ENCODE measurements at places on chromosomes 13 and 19.

DNA sequence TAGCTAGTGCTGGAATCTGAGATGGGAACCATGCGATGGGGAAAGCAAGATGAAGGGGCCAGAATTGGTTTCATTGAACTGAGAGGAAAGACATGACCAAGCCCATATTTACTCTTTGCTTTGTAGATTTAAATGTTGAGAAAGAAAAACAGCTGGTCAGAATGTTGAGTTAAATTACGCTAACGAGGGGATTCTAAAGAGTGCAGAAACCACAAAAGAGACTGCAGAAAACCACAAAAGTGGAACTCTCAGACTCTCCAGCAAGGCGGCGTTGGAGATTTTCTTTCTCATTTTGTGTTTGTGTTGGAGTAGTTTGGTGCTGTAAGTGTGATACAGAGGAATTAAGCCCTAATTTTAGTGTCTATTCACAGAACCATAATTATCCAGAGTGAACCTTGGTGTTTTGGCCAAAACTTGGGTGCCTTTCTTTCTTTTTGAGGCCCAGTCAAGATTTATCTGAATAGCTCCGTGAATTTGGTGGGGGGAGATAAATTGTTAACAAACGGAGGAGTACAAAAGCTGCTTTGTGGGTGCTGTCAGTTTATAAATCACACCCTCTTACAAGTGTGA lies 26.3 kb downstream of the SAE1 start:
- no peak overlapping the region for H3K27ac ChIP-seq
- peaks cover 23% of the 10 kb centered on the region for H3K36me3 ChIP-seq
- DNase-seq, result peak; percentile 67
- H3K4me1 ChIP-seq, result peaks cover 62% of the 10 kb centered on the region
- H3K4me3 ChIP-seq, result peak overlapping the region; percentile 48

GRCh38 chr13:109357751-109358471 lies 428.5 kb downstream of the IRS2 start:
- no peaks in the 10 kb centered on the region for H3K4me1 ChIP-seq
- no peak overlapping the region for H3K27ac ChIP-seq
- no peaks in the 10 kb centered on the region for H3K36me3 ChIP-seq
- H3K4me3 ChIP-seq, result no peak overlapping the region
- H3K27me3 ChIP-seq, result no peaks in the 10 kb centered on the region
- DNase-seq, result no peak

GRCh38 chr19:1864480-1865171 lies 1.2 kb upstream of the KLF16 start:
- H3K27ac ChIP-seq, result peak overlapping the region; percentile 79
- H3K4me3 ChIP-seq, result peak overlapping the region; percentile 66
- H3K4me1 ChIP-seq, result peaks cover 25% of the 10 kb centered on the region
- peak; percentile 41 for DNase-seq
- H3K36me3 ChIP-seq, result no peaks in the 10 kb centered on the region
- no peaks in the 10 kb centered on the region for H3K27me3 ChIP-seq

DNA sequence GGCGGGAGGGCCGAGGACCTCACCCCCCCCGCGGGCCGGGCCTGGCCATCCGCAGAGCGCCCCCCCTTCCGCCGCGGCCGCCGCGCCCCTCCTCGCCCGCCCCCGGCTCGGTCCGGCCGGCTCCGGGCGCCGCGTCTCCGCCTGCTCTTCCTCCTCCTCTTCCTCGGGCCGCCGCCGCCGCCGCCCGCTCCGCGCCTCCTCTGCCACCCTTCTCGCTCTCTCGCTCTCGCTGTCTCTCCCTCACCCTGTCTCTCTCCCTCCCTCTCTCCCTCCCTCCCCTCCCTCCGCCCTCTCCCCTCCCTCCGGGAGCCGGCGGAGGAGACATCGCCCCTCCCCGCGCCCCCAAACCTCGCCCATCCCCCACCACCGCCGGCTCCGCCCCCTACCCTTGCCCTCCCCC lies at the start of gene SHANK1:
TSS of gene SHANK1 (minus strand) at position 237 of the 400 bp plus-strand sequence. CDS start 2,883 bp downstream, outside the sequence.
- no peaks in the 10 kb centered on the region for H3K4me1 ChIP-seq
- H3K27me3 ChIP-seq, result peaks cover 16% of the 10 kb centered on the region
- no peak for DNase-seq
- H3K36me3 ChIP-seq, result no peaks in the 10 kb centered on the region
- no peak within 1 kb of the TSS for H3K27ac ChIP-seq
- H3K4me3 ChIP-seq, result no peak within 1 kb of the TSS

DNA sequence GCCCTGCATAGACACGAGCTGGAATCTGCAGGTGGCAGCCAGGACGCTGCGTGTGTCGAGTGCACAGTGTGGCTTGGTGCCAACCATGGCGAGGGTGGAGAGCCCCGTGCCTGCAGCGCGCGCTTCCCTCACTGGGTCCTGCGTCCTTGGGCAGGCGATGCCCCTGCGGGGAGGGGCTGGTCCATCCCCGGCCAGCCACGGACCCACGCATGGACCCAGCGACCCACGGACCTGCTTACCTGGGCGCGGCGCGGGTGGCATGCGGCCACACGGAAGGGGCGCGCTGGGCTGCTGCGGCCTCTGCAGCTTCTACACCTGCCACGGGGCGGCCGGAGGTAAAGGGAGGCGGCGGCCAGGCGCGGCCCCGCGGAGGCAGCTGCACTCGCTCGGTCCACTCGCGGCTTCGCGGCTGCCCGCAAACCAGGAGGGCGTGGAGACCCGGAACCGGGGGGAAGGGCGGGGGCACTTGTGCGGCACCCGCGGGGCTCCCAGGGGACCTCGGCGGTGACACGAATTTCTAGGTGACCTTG lies 569 bp upstream of the MCF2L start:
- H3K36me3 ChIP-seq, result no peaks in the 10 kb centered on the region
- peak; percentile 43 for DNase-seq
- H3K27me3 ChIP-seq, result no peaks in the 10 kb centered on the region
- H3K4me3 ChIP-seq, result peak overlapping the region; percentile 86
- H3K27ac ChIP-seq, result peak overlapping the region; percentile 64

- no peaks in the 10 kb centered on the region for H3K36me3 ChIP-seq
- H3K4me1 ChIP-seq, result no peaks in the 10 kb centered on the region
- H3K4me3 ChIP-seq, result no peak overlapping the region
- no peaks in the 10 kb centered on the region for H3K27me3 ChIP-seq
- no peak overlapping the region for H3K27ac ChIP-seq
Observed at GRCh38 chr13:51913421-51914136, 51.8 kb downstream of the CCDC70 start.

- DNase-seq, result no peak
- peaks cover 5% of the 10 kb centered on the region for H3K4me1 ChIP-seq
- peaks cover 15% of the 10 kb centered on the region for H3K27me3 ChIP-seq
- H3K36me3 ChIP-seq, result no peaks in the 10 kb centered on the region
- H3K27ac ChIP-seq, result no peak overlapping the region
Observed at GRCh38 chr19:54412877-54413276, 2.4 kb upstream of the TTYH1 start.

DNA sequence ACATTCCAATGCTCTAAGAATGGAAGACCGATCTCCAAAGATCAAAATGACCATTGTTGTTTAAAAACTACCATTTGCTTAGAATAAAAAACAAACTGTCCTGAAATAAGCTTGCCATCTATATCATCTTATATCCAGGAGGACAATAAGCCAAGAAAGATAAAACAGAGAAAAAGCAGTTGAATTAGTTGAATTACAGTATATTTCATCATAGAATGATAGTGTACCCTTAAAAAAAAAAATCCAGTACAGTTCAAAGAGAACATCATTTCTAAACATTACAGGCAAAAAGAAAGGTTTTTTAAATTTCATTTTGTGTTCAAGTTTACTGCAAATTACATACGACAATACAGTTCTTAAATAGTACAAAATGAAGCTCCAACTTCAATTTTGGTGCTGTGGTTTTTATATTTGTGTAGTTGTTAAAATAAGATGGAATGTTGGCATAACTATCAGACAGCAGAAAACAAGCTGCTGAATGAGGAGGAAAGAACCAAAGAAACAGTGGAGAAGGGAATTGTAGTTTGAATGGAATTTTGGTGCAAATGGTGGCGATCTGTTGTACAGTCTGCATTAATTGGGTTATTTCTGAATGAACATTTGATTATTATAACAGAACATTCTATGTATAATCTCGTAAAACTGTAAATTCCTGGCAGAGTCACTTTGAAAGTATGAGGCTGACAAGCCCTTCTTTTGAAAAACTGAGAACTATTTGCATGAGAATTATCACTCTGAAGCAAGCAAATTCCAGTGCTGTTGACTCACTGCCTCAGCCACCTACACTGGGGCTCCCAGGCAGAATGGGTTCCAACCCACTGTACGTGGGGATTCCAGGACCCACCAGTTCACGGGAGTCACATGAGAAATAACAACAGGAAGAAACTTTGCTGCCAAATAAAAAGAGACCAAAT lies 37.7 kb downstream of the LHFPL6 start:
- no peak for DNase-seq
- no peaks in the 10 kb centered on the region for H3K36me3 ChIP-seq
- H3K27ac ChIP-seq, result no peak overlapping the region
- H3K27me3 ChIP-seq, result no peaks in the 10 kb centered on the region

DNA sequence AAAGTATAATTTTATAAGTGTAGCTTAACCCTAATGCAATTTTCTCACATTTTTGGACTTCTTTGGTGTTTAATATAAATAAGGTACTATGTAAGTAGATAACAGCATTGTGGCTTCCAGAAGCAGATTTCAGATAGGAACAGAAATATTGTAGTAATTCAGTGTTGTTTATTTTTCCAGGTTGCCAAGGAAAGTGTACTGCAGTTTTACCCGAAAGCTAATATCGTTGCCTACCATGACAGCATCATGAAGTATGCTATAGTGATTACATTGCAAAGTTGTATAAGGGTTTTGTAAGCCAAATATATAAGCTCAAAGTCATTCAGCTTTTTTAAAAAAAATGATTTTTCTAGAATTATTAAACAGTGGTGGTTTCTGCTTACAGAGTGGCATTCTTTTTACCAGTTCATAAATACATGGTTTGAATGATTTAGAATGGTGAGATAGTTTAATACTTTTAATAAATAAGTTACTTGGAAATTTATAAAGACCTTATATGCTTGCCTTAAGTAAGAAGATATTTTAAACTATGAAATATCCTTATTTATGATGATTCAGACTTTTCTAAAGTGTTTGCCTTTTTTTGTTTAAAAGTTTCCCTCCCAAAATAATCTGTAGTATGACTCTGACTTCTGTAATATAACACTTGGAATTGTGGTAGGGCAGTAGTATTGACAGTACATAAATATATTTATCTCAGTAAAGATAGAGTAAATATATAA lies 3.7 kb downstream of the UBA2 start:
- no peak overlapping the region for H3K4me3 ChIP-seq
- peaks cover 29% of the 10 kb centered on the region for H3K4me1 ChIP-seq
- H3K27ac ChIP-seq, result no peak overlapping the region
- no peak for DNase-seq
- H3K27me3 ChIP-seq, result no peaks in the 10 kb centered on the region

DNA sequence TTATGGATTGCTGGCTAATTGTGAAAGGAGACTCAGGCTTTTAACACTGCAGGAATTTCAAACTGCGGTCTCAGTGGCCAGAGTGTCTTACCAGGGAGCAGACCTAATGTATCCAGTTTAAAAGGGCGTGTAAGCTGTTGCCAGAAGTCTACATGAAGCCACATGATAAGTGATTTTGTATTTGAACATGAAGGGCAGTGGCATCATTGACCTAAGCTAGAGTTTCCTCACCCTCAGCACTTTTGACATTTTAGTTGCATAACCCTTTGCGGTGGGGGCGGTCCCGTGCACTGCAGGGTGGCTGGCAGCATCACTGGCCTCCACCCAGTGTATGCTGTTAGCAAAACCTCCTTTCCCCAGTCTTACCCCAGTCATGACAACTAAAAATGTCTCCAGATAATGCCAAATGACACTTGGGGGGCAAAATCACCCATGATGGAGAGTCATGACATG lies 23.7 kb upstream of the GPR18 start:
- DNase-seq, result peak; percentile 67
- H3K4me3 ChIP-seq, result no peak overlapping the region
- peaks cover 87% of the 10 kb centered on the region for H3K4me1 ChIP-seq
- H3K27ac ChIP-seq, result peak overlapping the region; percentile 66
- no peaks in the 10 kb centered on the region for H3K27me3 ChIP-seq

DNA sequence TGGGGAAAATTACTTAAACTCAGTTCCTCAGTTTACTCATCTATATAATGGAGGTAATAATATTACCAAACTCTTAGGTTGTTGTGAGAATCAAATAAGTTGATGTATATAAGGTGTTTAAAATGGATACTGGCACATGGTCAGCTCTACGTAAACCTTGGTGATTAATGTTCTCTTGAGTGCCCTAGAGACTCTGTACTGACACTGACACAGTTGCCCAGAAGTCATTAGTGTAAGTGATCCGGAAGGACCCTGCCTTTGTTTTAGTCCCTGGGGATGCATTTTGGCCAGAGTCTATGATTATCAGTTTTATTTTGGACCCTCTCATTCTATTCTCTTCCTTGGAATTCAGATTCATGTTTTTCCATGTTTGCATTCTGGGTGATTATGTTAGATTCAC lies 31.9 kb downstream of the CHST8 start:
- no peak for DNase-seq
- H3K27me3 ChIP-seq, result no peaks in the 10 kb centered on the region
- no peak overlapping the region for H3K4me3 ChIP-seq
- no peaks in the 10 kb centered on the region for H3K4me1 ChIP-seq
- H3K27ac ChIP-seq, result no peak overlapping the region

DNA sequence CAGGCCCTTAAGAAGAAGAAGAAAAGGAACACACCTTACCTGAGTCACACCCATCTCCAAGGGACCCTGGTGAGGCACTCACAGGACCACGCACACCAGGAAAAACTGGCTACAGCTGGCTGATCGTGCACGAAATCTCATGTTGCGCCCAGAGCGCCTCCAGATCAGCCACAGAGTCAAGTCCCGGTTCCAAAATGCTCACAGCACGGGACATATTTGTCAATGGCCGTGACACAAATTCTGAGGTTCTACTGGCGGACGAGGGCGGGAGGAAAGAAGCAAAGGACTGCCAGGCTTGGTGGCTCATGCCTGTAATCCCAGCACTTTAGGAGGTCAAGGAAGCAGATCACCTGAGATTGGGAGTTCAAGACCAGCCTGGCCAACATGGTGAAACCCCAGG lies 21.5 kb downstream of the SH3GL1 start:
- peaks cover 50% of the 10 kb centered on the region for H3K4me1 ChIP-seq
- no peak overlapping the region for H3K27ac ChIP-seq
- H3K27me3 ChIP-seq, result no peaks in the 10 kb centered on the region
- no peak for DNase-seq
- no peaks in the 10 kb centered on the region for H3K36me3 ChIP-seq

- DNase-seq, result no peak
- H3K4me1 ChIP-seq, result no peaks in the 10 kb centered on the region
- H3K4me3 ChIP-seq, result no peak overlapping the region
- no peak overlapping the region for H3K27ac ChIP-seq
- no peaks in the 10 kb centered on the region for H3K27me3 ChIP-seq
Observed at GRCh38 chr13:99736541-99736940, 235.0 kb downstream of the ZIC5 start.
